Effector memory CD8-positive, alpha-beta T cell (primary cell): ENCODE measurements at places on chromosomes 2 and 18.

DNA sequence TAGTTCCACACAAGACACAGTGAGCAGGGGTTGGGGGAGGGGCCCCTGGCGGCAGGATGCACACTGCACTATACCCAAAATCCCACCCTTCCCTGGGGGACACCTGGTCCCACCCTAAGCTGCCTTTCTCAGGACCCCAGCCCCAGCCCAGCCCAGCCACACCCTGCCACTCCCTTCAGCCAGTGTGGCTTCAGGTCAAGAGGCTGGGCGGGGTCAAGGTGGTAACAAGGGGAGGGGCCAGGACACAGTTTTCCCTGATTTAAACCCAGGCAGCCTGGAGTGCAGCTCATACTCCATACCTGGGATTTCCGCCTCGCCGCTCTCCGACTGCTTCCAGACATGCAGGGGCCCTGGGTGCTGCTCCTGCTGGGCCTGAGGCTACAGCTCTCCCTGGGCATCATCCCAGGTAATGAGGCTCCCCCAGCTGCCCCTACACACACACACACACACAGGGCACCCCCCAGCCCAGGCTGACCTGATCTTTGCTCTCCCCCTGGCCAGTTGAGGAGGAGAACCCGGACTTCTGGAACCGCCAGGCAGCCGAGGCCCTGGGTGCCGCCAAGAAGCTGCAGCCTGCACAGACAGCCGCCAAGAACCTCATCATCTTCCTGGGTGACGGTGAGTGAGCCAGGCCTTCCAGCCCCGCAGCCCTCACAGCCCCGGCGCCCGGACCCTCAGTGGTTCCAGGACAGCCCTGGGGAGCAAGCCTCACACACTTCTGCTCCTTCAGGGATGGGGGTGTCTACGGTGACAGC, at the start of gene ALPG:
Gene ALPG, plus strand, starts transcription at position 289 of the 755 bp plus-strand sequence. Its CDS starts 51 bp downstream, at position 340.
- H3K27me3 ChIP-seq: peaks cover 21% of the 10 kb centered on the region
- H3K27ac ChIP-seq: no peak within 1 kb of the TSS
- H3K36me3 ChIP-seq: no peaks in the 10 kb centered on the region
- no peak within 1 kb of the TSS for H3K4me3 ChIP-seq

GRCh38 chr18:79199691-79200374, 130.6 kb downstream of the ATP9B start:
- peaks cover 8% of the 10 kb centered on the region for H3K36me3 ChIP-seq
- H3K4me1 ChIP-seq: peaks cover 24% of the 10 kb centered on the region
- H3K27ac ChIP-seq: peak overlapping the region; percentile 60
- DNase-seq: no peak
- no peaks in the 10 kb centered on the region for H3K27me3 ChIP-seq
- no peak overlapping the region for H3K4me3 ChIP-seq

GRCh38 chr18:69631281-69631680, 230.6 kb downstream of the DOK6 start:
- no peak for DNase-seq
- H3K27me3 ChIP-seq: peaks cover 18% of the 10 kb centered on the region
- peaks cover 3% of the 10 kb centered on the region for H3K36me3 ChIP-seq

- H3K27ac ChIP-seq: no peak overlapping the region
- H3K4me3 ChIP-seq: no peak overlapping the region
- no peaks in the 10 kb centered on the region for H3K4me1 ChIP-seq
- DNase-seq: no peak
- H3K36me3 ChIP-seq: no peaks in the 10 kb centered on the region
These were observed 12.1 kb downstream of the UPP2 start for GRCh38 chr2:158113741-158114295.

DNA sequence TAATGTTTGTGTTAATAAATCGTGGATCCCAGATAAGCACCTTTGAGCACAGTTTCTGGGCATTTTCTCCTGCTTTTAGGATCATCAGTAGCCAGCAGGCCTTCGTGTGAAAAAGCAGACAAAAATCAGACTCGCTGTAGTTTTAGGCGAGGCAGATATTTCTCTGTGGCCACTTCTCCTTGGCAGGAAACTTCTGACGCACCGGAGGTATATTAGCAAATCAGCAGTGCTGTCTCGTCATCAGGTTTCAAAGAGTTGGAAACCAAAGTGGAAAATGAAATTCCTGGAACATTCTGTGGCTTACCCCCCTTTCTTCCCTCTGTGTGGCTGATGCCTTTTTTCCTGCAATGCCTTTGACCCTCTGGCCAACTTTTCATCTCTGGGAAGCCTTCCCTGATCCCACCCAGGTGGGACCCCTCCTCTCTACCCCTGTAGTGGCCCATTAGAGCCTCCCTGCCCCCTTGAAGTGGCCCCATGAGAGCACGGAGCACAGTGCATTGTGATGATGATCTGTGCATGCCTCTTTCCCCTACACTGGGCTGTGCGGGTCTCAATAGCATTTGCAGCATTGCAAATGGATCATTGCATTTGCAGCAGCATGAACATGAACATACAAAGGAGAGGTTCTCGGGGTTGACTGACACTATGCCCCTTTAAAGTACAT, 93.3 kb downstream of the RNF144A start:
- H3K27me3 ChIP-seq: no peaks in the 10 kb centered on the region
- H3K36me3 ChIP-seq: peaks cover 12% of the 10 kb centered on the region
- H3K4me1 ChIP-seq: peaks cover 32% of the 10 kb centered on the region
- peak overlapping the region; percentile 38 for H3K27ac ChIP-seq
- H3K4me3 ChIP-seq: no peak overlapping the region
- DNase-seq: no peak

DNA sequence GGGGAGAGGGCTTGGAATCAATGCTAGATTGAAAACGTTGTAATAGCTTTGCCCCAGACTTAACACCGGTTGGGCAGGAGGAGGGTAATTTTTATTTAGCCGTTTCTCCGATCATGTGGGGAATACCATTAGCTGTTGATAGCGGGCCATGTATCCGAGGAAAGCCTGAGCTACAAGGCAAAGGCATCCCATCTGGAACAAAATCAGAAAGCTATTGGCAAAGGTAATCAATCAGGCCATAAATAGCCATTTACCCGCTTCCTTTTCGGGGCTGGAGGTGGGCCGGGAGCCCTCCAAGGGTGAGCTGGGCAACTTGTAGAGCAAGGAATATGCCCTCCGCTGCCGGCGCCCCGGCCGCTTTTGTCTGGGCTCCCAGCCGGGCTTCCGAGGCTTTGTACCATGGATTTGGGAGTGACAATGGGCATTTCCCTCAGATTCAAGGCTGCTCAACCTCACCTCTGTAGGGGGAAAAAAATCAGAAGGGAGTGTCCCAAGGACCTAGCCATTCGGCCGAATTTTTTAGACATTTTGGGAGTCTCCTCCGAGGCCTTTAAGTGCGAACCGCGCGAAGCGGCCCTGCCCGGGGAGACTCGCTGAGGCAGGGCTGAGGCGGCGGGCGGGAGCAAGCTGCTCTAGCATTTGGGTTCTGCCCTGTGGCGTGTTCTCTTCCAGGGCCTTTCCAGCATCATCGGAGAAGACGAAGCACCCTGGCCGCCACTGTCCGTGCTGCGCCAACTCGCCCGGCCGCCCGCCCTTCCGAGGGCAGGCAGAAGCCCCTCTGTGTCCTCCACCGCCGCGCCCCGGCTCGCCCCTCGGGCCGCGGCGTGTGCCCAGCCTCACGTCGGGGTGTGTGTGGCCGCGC, 1.1 kb upstream of the HOXD9 start:
- no peak overlapping the region for H3K4me3 ChIP-seq
- H3K4me1 ChIP-seq: peaks cover 9% of the 10 kb centered on the region
- DNase-seq: no peak
- H3K27me3 ChIP-seq: peaks cover 83% of the 10 kb centered on the region

GRCh38 chr2:134272806-134273205, 18.9 kb downstream of the MGAT5 start:
- H3K4me1 ChIP-seq: peaks cover 63% of the 10 kb centered on the region
- H3K27me3 ChIP-seq: no peaks in the 10 kb centered on the region
- peak overlapping the region; percentile 35 for H3K27ac ChIP-seq
- no peak for DNase-seq

DNA sequence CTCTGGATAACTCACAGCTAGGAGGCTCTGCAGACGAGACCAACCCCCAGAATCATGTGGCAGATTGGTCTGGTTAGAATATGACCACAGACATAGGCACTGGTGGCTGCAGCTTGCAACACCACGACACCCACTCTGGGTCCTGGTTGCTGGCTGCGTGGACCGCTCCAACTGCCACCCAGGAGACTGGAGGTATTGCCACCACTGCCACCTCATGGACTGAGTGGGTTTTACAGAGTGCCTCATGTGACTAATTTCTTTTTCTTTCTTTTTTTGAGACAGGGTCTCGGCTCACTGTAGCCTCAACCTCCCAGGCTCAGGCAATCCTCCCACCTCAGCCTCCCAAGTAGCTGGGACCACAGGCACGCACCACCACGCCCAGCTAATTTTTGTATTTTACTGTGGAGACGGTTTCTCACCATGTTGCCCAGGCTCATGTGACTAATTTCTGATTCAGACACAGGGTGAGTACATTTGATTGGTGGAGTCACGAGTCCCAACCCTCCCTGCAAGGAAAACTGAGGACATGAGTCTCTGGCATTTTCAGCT, 29.9 kb upstream of the NT5DC4 start:
- H3K27me3 ChIP-seq: no peaks in the 10 kb centered on the region
- no peak overlapping the region for H3K27ac ChIP-seq
- peaks cover 31% of the 10 kb centered on the region for H3K4me1 ChIP-seq

DNA sequence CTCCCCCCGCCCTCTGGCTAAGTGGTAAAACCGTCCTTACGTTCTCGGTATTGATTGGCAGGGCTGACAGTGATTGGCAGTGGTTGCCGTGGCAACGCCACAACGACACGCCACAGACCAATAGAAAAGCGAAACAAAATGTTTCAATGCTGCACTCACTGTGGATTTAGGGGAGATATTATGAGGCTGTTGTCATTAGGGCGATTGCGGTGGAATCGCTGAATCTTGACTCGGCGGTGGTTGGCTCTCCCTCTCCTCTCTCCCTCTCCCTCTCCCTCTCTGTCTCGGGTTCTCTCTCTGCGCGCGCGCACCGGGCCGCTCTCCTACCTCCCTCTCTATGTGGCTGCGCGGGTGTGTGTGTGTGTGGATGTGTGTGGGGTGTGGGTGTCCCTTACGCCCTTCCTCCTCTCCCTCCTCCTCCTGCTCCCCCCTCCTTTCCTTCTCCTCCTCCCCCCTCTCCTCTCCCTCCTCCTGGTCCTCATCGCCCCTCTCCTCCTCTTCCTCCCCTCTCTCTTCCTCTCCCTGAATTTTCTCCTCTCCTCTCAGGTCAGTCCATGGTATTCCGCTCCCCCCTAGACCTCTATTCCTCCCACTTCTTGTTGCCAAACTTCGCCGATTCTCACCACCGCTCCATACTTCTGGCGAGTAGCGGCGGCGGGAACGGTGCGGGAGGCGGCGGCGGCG, at the start of gene SIX3:
Gene SIX3, plus strand, starts transcription at position 152 of the 684 bp plus-strand sequence. Its CDS starts 403 bp downstream, at position 555.
- DNase-seq: no peak
- peak within 1 kb of the TSS; percentile 65 for H3K4me3 ChIP-seq
- H3K4me1 ChIP-seq: peaks cover 25% of the 10 kb centered on the region
- peaks cover 7% of the 10 kb centered on the region for H3K36me3 ChIP-seq
- peaks cover 94% of the 10 kb centered on the region for H3K27me3 ChIP-seq

- no peaks in the 10 kb centered on the region for H3K4me1 ChIP-seq
- no peaks in the 10 kb centered on the region for H3K36me3 ChIP-seq
- DNase-seq: no peak
- H3K27me3 ChIP-seq: no peaks in the 10 kb centered on the region
These were observed 309.6 kb downstream of the LRRTM1 start for GRCh38 chr2:79994965-79995364.

DNA sequence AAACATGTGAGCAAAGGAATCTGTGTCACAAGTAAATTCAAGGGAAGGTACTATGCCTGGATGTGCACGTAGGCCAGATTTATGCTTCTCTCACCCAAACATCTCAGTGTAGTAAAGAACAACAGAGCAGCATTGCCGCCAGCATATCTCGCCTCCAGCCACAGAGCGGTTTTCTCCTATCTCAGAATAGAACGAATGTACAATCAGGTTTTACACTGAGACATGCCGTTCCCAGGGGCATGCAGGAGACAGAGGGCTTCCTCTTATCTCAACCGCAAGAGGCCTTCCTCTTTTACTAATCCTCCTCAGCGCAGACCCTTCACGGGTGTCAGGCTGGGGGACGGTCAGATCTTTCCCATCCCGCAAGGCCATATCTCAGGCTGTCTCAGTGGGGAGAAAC, 175.3 kb downstream of the RPIA start:
- H3K27me3 ChIP-seq: peaks cover 61% of the 10 kb centered on the region
- no peak for DNase-seq
- H3K27ac ChIP-seq: no peak overlapping the region
- H3K36me3 ChIP-seq: peaks cover 6% of the 10 kb centered on the region

GRCh38 chr18:59005262-59005661, 134.4 kb upstream of the SEC11C start:
- H3K4me3 ChIP-seq: no peak overlapping the region
- DNase-seq: no peak
- H3K27me3 ChIP-seq: no peaks in the 10 kb centered on the region
- peaks cover 3% of the 10 kb centered on the region for H3K36me3 ChIP-seq
- H3K4me1 ChIP-seq: no peaks in the 10 kb centered on the region
- no peak overlapping the region for H3K27ac ChIP-seq
